H54 (cell line): ENCODE measurements at places on chromosomes 7 and 10.

- DNase-seq, result peak; percentile 12
These were observed 113.4 kb upstream of the AHR start for GRCh38 chr7:17184805-17185689.

- no peak for DNase-seq
These were observed 56.5 kb downstream of the CTTNBP2 start for GRCh38 chr7:117816727-117817126.

DNA sequence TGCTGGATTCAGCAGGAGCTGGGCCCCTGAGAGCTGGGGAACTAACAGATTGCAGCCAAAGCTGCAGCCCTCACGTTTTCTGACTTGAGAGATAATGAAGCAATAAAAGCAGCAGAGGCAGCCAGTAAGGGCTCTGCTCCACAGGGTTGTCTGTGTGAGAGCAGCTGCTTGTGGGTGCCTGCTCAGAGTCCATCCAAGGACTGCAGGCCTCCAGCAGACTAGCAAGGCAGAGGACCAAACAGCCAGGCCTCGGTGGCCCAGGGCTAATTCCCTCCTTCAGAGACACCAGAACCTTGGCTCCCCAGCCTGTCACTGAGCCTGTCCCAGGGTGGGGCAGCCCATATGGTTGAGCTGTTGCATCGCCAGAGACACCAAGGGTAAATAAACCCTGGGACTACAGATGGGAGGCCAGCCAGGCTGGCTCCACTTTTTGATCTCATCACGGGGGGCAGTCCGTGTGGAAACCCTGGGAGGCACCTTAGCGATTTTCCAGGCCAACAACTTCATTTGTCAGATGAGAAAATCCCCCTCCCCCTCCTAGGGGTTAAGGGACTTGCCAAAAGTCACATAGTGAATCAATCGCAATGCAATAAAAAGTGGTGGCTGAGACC lies 229.2 kb downstream of the WDR11 start:
- DNase-seq, result no peak

DNA sequence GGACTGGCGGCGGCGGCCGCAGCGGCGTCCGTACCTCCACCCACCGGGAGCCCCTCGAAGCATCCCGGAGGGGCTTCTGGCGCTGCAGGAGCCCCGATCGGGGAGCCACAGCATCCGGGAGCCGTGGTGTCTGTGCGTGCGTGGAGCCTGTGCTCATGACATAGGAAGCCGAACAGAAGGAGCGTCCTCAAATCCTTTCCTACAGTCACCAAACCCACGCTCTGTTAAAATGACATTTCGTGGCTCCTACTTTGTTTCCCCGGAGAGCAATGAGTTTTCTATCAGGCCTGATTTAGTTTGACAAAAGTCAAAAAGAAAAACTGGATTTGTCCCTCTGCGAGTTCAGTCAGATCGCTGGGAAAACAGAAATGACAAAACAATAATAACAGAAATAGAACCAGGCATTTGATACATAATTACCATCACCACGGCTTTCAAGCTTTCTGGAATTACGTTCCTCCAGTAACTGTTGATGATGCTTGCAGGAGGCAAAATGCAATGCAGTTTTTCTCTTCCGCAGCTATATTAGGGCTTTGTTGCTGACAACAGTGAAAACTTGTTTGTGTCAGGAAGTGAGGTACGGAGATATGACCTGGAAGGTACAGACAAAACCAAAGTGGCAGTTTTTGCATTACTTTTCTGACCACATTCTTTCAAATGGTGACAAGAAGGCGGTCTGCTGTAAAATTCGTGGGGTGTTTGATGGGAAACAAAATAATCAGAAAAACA lies 219.3 kb upstream of the MKLN1 start:
- no peak for DNase-seq

DNA sequence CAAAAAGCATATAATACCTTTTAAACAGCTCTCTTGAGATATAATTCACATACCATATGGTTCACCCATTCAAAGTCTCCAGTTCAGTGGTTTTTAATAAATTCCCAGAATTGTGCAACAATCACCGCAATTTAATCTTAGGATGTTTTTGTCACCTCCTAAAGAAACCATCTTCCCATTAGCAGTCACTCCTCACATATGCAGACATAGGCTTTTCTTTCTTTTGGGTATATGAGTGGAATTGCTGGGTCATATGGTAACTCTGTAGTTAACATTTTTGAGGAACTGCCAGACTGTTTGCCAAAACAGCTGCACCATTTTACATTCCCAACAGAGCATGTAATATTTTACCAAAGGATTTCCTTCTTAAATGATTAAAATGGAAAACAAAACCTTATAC lies 57.0 kb downstream of the CC2D2B start:
- no peak for DNase-seq

DNA sequence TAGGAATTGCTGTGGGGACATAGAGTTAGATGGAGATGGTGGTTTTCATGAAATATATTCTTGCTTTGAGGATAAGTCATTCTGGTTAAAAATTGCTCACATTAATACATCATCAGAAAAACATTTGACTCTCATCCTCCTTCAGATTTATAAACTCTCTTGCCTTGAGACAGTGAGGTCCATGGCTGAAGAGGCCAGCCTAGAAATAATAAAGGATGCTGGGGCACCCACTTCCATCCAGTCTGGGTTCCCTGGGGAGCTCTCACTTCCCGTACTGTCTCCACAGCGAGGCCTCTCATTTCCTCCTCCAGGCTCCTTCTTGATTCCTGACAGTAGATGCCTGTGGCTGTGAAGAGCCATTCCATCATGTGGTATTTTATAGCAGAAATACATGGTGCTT lies 73.3 kb upstream of the PRKG1 start:
- no peak for DNase-seq

DNA sequence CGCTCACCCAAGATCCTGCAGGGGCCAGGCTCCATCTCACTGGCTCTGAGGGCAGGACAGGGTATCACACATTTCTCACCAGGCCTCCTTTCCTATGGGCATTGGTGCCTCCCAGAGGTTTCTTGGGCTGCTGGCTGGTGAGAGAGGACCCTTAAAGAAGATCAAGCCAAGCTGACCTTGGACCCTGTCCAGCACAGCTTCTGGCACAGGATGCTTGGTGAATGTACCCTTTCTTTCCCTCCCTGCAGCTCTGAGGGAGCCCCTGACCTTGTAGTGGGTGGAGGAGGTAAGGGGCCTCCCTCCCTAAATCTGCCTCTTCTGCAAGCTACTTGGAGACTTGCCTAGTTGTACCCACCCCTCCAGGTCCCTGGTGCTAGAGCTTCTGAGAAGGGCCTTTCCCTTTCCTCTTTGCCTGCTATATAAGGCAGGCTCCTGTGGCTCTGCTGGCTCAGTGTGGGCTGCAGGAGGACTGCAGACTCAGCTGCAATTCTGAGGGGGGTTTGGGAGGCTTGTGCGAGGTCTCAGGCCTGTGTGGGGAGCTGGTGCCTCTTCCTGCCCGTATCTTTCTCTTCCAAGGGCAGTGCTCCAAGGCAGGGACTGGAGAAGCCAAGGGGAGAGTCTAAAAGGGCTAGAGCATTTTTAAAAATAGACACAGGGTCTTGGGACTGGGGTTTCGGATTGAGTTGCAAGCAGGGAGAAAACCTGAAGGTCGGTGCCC lies 11.7 kb upstream of the TRIM8 start:
- DNase-seq, result no peak

DNA sequence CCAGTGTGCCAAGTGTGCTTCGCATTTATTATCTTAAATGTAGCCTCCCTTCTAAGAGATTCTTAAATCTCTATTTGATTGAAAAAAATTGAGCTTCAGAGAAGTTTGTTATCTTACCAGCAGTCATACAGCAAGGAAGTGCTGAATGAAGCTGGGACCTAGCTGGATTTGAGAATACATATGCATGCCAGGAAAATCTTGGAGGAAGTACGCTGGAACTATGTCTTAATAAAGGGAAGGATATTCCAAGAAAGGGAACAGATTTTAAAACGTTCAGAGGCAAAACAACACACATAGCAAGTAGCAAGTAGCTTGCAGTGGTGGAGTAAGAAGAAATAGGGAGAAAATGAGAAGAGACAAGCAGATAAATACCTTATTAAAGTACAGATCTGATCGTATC lies 1.5 kb downstream of the CFAP70 start:
- no peak for DNase-seq

DNA sequence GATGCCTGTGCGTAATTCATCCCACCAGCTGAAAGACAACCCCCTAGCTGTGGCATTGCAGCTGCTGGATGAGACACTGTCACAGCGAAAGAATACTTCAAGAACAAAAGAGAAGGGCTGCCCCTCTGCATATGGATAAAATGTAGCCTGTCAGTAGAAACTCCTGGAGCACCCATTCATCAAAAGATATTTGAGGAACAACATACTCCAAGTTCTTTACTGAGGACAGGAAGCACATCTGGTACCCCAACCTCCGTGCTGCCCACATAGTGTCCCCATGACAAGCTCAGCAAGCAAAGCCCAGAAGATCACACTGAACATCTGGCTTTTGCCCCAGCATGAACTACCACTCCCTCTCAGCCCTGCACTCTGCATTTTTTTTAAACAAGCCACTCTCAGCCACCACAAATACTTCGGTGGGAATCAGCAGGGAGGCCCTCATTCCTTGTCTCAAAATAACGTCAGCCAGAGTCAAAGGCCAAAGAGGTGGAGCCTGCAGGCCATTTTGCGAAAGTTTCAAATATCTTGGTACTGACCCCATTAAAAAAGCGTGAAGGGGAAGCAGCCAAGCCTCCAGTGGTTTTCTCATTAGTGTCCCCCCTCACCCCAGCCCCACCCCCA lies 1.7 kb downstream of the CREB3L2 start:
- DNase-seq, result no peak

GRCh38 chr7:108492742-108493141 lies 33.2 kb downstream of the PNPLA8 start:
- DNase-seq, result no peak

DNA sequence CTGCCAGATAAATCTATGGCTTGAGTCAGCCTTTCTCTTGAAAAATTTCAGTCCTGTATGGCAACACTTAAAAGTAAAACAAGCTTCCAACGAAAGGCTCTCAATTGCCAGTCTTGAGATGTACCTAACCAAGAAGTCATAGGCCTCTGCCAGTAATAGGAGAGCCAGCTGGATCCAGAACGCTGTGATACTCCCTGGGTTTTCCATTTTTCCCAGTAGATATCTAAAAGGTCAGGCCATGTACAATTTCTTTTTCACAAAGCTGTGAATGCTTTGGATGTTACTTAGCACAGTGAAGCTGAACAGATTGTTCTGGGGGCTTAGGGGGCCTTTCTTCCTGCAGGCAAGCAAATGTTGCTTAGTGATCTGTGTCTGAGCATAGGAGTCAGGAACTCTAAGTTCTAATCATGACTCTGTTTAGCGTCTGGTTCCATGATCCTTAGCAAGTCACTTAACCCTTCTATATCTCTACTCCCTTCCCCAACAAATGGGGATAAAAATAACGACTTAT lies 86.5 kb downstream of the ARMH3 start:
- no peak for DNase-seq

DNA sequence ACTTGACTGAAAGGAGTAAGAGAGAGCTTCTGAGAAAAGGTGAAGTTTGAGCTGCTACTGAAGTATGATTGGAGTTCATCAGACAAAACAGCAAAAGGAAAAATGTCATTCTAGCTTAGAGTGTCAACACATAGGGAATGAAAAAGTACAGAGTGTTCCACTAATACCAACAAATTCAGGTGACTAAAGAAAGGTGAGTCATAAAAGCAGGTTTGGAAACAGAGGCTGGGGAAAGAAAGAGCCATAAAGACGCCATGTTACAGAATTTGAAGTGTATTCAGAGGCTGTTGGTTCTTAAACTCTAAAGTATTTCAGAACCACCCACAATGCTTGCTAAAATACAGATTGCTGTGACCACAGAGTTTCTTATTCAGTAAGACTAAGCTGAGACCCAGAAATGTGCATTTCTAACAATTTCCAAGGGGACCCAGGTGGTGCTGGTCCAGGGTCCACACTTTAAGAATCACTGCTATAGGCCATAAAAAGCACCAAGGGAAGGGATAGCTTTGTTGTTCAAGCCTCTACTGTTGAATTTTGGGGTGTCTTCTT lies 143.1 kb downstream of the ELAPOR2 start:
- no peak for DNase-seq

- no peak for DNase-seq
These were observed 1.5 kb downstream of the SFRP5 start for GRCh38 chr10:97770255-97770654.

- DNase-seq, result peak; percentile 45
These were observed 59.0 kb downstream of the PALD1 start for GRCh38 chr10:70537398-70538194.

DNA sequence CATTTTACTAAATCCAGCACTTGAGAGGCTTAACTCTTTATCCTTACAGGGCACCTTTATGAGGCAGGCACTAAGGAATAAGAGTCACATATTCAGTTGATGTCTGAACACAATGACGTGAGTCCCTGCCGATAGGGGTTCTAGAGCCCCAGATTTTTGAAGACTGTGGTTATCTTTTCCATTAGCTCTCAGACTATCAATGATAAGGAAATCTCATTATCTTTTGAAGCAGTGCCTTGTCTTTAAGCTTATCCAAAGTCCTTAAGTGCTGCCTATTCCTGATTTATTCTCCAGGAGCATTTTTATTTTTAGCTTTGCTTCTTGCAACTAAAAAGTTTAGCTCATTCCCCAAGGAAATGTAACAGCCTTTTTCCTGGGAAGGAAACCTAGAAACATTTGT lies 444.1 kb upstream of the LRRN3 start:
- DNase-seq, result no peak

GRCh38 chr7:140013676-140014075 lies 49.1 kb downstream of the PARP12 start:
- no peak for DNase-seq

- no peak for DNase-seq
These were observed 236.5 kb downstream of the ARL4A start for GRCh38 chr7:12923971-12924370.

GRCh38 chr7:112204499-112205342 lies 1.5 kb downstream of the DOCK4 start:
- no peak for DNase-seq

- no peak for DNase-seq
These were observed 63.4 kb downstream of the KIAA1549 start for GRCh38 chr7:138917771-138918170.

DNA sequence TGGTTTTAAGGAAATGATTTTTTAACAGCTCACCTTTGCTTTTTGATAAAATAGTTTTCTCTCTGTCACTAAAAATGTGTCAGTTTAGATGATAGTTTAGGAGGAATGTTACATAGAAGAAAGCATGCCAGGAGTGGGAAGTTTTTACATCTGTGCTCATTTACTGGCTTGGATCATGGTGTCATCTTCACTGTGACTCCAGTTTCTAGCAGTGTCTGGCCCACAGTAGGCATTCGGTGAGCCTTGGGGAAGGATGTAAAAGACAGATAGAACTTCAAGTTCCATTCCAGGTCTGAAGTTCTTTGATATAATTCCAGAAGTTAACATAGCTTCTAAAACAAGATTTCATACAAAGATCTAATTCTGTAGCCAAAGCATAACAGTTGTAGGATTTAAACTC lies 259.2 kb downstream of the BICC1 start:
- no peak for DNase-seq

DNA sequence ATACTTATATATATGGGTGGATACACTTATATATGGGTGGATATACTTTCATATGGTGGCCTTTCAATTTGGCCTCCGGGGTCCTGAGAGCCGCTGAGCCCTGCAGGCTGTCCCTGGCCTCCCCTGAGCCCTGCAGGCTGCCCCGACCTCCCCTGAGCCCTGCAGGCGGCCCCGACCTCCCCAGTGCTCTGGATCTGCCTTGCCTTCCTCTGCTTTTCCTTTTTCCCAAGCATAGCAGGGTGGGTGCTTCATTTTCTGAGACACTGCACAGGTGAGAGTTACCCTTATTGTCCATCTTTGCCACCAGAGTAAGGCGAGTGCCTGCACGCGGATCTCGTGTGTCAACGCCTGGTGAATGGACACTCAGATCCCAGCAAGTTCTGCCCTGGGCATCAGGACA lies 106.6 kb downstream of the VIPR2 start:
- no peak for DNase-seq

GRCh38 chr7:137074391-137075030 lies 206.1 kb downstream of the CHRM2 start:
- no peak for DNase-seq
